ENCODE measurements at places on chromosomes 7 and 10.

DNA sequence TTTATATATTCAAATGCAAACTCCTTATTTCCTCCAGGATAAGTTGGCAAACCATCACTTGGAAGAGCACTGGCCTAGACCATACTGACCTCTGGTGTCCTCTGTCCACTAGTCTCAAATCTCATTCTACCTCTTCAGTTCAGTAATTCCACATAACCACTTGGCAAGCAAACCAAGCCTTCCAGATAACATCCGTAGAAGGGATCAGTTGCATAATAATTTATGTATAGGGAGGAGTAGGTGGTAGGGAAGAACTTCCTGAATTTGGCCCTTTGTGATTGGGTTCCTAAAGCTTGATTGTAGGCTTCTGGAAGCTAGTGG lies 55.0 kb downstream of the WAC start:
- DNase-seq = peak; percentile 67

DNA sequence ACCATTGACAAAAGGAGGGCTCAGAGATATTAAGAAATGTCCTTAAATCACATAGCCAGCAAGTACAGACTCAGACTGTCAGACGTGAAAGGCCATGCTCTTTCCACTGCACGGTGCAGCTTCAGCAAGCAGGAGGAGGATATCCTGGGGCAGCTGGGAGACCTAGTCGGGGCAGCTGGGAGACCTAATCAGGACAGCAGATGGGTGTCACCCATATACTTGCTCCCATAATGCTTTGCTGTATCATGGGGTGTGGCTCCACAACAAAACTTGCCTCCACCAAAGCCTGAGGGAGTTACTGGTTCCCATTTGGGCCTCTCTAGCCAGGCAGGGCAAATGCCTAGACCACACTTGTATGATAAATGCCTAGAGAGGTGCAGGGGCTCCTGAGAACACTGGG lies 55.4 kb downstream of the GRID1 start:
- no peak for DNase-seq

DNA sequence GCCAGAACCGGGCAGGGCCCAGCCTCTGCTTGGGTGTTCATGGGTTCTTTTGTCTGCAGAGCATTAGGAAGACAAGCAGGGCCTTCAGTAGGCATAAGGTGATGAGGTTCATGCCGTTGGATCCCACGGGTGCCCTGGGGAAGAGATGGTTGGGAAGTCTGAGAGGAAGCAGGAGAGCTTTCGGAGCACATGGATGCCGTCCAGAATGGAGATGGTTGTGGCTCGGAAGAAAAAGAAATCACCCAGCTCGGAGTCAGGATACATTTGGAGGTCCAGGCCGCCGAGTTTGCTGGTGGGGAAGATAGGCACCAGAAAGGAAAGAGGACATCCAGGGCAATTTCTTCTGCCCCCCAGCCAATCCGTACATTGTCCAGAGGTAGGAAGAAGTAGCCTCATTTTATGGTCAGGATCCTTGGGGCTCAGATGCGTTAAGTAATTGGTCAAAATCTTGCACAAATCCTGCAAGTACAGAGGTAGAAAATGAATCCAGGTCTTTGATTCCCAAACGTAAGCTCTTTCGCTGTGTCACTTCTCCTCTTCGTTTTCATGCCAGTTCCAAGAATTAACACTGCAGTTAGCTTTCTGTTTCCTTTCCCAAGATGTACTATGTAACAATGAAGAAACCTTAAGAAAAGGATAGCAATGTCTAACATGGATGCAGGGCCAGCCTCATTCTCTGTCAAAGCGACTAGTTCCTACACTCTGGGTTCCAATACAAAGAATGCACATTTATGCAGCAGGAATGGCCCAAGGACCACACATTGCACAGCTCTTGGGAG lies 147.8 kb upstream of the KLF6 start:
- DNase-seq = no peak

DNA sequence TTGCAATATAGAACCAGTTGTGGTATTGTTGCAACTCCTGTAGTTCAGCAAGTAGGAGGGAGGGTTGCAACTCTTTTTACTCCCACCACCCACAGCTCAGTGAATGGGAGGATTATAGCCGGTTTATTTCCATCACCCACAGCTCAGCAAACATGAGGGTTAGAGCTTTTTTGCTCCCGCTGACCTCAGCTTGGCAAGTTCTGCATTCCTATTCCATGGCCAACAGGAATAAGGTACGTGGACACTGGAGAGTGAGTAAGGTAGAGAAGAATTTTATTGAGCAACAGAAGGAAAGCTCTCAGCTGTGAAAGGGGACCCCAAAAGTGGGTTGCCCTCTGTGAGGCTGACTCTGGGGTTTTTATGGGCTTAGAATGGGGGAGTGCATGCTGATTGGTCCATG lies 167.1 kb upstream of the SMIM30 start:
- no peak for DNase-seq

DNA sequence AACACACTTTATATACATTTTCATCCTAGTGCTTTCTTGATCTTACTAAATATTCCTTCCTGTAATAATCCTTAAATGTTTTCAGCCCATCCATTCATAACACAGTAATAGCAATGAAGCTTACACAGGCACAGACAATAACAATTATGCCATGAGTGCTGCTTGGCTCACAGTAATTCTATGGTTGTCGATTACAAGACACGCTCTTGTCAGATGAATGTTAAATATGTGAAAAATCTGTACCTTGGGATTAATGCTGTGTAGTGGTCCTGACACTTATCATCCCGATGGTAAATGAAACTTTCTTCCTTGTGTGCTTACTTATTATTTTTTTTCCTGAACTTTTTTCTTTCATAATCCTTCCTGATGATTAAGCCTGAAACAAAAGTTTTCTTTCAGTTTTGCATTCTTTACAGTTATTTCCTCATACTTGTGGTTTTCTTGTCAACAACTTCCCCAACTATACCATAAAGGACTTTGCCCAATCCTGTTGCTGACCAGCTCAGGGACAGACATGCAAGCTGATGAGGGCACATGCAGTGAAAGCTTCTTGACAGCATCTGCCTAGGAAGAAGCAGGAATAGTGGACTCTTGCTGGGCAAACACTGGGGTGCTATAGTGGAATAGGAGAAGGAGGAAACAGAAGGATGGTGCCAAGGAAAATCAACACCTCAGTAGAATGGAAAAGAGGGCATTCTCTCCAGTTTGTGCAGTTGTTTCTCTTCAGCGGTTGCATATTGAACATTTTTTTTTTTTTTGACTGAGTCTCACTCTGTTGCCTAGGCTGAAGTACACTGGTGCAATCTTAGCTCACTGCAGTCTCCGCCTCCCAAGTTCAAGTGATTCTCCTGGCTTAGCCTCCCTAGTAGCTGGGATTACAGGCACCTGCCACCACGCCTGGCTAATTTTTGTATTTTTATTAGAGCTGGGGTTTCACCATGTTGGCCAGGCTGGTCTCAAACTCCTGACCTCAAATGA lies 6.7 kb upstream of the MGAM2 start:
- DNase-seq = peak; percentile 25

GRCh38 chr7:6495597-6496262 lies 48.0 kb upstream of the DAGLB start:
- no peak for DNase-seq

DNA sequence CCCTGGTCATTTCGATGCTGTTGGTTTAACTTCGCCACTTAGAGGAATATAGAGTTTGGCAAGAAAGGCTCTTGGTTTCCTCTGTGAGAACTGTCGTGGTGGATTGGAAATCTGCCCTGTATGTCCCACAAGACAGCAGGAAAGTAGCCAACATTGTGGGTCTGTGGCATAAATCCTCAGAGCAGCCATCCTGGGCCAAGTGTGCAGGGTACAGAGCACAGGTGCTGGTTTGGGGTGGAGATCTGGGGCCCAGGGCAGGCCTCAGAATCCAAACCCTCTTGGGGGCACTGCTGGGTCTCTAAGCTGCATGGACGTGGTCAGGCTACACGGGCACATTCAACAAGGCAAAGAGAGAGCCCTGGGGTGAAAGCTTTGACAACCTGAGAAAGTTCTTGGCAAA lies 39.2 kb upstream of the TMEM273 start:
- DNase-seq = no peak

All from umbilical cord (tissue), 2 donors.